ENCODE measurements at places on chromosomes 11 and 22.

GRCh38 chr11:105618343-105618955 lies 8.6 kb downstream of the GRIA4 start:
- DNase-seq = no peak

GRCh38 chr22:49622241-49623105 lies 205.2 kb downstream of the BRD1 start:
- no peak for DNase-seq

DNA sequence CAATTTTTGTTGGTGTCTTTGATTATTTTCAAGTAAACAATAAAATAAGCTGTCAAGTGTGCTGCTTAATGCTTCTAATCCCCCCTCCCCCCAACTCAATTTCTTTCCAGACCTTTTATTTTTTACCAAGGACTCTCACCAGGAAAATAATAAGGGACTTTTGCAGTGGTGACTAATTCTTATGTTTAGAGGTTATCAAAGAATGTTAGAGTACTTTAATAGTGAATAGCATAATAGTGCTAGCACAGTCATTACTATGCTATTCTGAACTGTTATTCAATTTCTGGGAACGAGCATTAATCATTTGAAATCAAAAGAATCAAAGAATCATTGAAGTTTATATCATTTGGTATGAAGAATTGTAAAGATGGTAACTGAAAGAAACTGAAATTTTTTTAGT lies 251.4 kb downstream of the DDX10 start:
- DNase-seq = peak; percentile 69

DNA sequence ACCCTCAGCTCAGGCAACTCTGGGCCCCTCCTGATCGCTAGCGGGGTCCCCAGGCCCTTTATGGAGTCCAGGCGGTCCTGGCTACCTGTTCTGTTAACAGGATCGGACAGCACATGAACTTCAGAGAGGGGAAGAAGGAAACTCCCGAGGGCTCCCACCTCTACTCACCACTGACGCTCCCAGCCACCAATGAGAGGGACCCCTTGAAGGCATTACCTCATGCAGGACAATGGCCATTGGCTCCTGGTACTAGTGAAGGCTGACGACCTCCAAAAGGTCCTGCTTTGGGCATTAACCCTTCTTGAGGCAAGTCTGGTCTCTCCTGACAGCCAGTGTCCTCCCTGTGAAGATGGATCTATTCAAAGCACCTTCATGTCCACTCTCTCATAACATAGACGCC lies 71.5 kb upstream of the LMO1 start:
- DNase-seq = no peak

DNA sequence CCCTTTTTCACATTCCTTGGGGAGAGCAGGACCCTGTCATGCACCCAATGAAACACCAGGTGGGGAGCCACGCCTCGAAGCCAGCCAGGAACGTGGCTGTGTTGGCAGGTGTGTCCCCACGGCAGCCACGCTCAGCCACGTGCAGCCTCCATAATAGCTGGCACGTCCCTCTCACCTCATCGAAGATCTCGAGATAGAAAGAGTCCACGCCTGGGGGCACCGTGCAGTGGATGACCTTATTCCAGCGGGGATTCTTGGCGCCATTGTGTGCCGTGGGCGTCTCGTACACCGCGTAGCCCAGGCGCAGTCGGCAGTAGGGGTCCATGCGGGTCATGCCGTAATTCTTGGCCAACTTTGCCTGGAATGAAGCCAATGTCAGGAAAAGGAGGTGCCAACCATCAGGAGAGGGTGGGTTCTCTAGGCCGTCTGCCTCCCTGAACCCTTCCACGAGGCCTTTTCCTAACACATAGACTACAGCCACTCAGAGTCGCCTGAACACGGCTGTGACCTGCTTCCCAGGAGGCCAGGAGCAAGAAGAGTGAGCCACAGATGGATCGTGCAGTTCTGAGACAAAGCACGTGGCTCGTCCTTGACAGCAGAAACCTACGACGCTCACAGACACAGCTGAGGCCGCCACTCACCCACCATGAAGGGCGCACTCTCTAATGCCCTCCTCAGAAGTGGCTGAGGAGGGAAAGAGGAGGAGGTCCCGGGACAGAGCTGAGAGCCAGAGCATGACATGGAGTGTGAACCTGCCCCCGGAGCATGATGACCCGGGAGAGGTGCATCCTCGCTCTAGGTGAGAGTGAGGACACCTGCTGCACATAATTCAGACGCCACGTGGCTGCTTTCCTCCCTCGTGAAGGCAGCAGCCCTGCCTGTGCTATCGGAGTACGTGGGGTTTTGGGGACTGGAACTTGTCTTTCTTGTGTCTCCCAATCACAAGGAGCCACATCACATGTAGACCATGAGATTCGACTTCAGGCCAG lies 19.1 kb downstream of the TOLLIP start:
- DNase-seq = no peak

- DNase-seq = no peak
Measured at GRCh38 chr22:17788528-17789378, 14.5 kb upstream of the BID start.

GRCh38 chr11:44191322-44192016 lies 96.0 kb downstream of the EXT2 start:
- DNase-seq = no peak

DNA sequence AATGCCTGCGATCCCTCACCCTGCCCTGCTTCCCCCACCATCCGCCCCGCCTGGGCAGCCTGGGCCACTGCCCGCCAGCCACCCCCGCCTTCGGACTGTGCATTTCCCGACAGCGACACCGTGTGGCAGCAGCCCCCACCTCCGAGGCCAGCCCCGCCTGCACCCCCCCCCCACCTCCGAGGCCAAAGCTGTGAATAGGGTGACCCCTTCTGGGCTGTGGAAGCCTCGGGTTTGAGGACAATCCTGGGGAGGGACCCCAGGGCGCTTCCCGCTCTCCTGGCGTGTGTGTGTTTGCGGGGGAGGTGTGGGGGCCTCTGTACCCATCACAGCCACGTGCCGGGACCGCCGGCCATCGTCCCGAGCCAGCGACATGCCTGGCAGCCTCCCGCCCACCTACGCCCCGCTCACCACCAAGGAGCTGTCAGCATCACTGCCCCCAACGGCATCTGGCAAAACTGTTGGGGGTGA lies 33.8 kb upstream of the PPARA start:
- peak; percentile 81 for DNase-seq

- no peak for DNase-seq
Measured at GRCh38 chr11:63507511-63507910, 1.6 kb downstream of the LGALS12 start.

DNA sequence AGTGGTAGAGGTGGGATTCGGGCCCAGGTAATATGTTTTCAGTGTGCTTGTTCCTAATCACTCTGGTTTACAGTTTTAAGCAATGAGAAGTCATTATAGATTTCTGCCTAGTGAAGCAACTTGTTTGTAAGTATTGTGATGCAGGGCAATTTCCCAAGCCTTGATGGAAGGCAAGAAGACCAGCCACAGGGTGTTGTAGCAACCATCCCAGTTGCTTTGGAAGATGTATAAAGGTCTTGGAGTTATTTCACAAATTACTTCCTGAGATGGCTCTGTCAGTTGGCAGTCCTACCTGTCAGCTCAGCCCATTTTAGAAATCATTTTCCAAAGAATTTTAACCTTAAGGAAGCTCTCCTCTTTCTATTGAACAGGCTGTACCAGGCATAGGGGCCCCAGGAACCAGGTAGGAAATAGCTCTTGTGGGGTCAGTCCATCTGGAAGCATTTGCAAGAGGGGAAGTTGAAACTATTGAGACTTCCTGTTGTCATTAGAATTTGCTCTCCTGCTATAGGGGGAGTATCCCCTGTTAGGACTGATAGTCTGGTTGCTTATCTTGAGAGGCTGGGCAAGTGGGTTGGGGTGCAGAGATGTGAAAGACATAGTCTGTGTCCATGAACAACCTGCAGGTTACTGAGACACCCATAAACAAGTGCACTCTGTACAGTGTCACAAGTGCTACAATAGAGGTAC lies 47.9 kb downstream of the STIM1 start:
- DNase-seq = no peak
